ENCODE measurements at places on chromosomes 4 and X. TPM values are rescaled to one million over a fixed set of nuclear protein-coding genes. Genes with fewer than 3 reads are reported as not detected.

The CCDC158 gene
- total RNA-seq, result not detected

The FAM199X gene
- 8.0 TPM for total RNA-seq

The KDM6A gene
- total RNA-seq, result 10.7 TPM

The ETDB gene
- not detected for total RNA-seq

The MYOZ2 gene
- total RNA-seq, result 0.82 TPM

The GABRG1 gene
- total RNA-seq, result not detected

The AMTN gene
- 1.1 TPM for total RNA-seq

The MUC7 gene
- total RNA-seq, result not detected

The SSX7 gene
- not detected for total RNA-seq

The SLC4A4 gene
- 1.6 TPM for total RNA-seq

The IRAK1 gene
- total RNA-seq, result 59.0 TPM

The TADA2B gene
- total RNA-seq, result 9.8 TPM

The RENBP gene
- total RNA-seq, result 5.5 TPM

The TCP11X2 gene
- not detected for total RNA-seq

The HPGD gene
- total RNA-seq, result not detected

The POU3F4 gene
- not detected for total RNA-seq

The CXorf65 gene
- total RNA-seq, result not detected

The SNCA gene
- 0.23 TPM for total RNA-seq

The MAP7D2 gene
- not detected for total RNA-seq

The TCEANC gene
- total RNA-seq, result 1.8 TPM

The WDR17 gene
- 0.15 TPM for total RNA-seq

The S100P gene
- not detected for total RNA-seq
